ENCODE measurements at places on chromosomes 2 and 18. TPM values are rescaled to one million over a fixed set of nuclear protein-coding genes. Genes with fewer than 3 reads are reported as not detected.

DNA sequence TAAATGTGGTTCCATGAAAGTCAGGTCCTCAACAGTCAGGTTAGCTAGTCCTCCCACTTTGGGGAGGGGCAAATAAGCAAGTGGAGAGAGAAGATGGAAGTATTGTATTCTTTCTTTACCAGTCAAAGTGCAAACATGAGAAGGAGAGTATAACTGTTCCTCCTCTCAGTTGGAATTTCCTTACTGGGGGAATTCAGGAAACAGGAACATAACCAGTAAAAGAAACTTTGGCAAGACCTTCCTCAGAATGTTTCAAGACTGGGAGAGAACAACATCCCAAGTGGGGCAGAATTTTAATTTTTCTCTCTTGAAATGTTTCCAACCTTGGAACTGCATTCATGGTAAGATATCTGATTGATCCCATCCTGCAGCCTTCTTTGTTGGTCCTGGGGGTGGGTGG, 552.4 kb upstream of the TNP1 start:
- no peak for DNase-seq

DNA sequence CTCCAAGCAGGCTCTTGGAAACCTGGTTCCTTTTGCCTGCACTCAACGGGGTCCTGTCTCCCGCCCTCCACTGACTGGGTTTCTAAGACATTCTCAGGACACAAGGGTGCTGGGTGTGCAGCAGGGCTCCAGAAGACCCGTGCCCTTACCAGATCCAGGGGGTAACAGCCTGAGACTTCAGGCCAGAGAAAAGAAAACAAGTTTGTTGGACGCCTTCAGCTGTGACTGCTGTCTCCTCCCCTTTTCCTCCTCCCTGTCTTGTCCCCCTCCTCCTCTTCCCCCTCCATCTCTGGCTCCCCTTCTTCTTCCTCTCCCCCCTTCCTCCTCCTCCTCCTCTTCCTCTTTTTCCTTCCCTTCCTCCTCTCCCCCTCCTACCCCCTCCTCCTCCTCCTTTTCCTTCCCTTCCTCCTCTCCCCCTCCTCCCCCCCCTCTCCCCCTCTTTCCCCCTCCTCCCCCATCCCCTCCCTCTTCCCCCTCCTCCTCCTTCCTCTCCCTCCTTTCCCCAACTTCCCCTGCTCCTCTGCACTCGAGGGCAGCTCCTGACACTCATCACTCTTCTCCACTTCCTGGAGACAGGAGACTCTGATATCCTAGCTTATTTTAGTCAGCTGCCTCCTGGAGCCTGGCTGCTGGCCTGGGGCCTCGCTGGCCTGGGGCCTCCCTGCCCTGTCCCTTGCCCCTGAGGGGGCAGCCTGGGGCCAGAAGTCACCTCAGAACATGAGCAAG, 12.4 kb downstream of the ADRA2B start:
- DNase-seq = peak; percentile 9

DNA sequence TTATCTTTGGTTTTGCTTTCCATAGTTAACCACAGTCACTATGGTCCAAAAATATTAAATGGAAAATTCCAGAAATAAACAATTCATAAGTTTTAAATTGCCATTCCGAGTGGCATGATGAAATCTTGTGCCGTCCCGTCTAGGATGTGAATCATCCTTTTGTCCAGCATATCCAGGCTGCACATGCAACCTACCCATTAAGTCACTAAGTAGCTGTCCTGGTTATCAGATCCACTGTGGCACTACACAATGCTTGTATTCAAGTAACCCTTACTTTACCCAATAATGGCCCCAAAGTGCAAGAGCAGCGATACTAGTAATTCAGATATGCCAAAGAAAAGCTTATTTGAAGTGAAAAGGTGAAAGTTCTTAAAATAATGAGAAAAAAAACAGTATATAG, 10.7 kb downstream of the USP34 start:
- DNase-seq = no peak

DNA sequence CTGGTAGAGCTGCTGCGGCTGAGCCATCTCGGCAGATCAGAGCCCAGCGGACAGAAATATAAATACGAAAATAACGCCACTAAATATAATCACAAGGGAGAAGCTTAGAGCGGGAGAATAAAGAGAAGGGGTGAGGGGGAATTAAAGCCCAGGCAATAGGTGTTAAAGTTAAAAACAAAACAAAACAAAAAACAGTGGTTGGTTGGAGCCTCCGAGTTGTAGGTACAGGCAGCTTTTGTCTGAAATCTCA, 1.3 kb upstream of the MEIS1 start:
- no peak for DNase-seq

- DNase-seq = peak; percentile 26
These were observed 26.2 kb downstream of the INPP4A start for GRCh38 chr2:98470851-98471255.

DNA sequence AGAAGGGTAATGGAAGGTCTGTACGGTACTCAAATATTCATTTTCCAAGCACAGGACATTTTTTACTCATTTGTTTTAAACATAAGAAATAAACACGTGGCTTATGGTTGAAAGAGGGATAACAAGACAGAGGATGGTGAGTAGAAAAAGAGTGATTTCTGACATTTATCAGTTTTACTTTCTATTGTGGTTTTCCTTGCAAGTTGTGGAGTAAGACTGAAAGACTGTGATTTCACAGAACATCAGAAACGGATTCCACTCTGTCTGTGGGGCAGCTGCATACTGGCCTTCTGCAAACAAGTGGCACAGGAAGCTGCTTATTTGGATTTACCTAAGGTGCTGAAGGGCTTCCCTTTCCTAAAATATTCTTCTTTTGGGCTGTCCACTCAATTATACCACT, 122.2 kb upstream of the ITGB6 start:
- no peak for DNase-seq

DNA sequence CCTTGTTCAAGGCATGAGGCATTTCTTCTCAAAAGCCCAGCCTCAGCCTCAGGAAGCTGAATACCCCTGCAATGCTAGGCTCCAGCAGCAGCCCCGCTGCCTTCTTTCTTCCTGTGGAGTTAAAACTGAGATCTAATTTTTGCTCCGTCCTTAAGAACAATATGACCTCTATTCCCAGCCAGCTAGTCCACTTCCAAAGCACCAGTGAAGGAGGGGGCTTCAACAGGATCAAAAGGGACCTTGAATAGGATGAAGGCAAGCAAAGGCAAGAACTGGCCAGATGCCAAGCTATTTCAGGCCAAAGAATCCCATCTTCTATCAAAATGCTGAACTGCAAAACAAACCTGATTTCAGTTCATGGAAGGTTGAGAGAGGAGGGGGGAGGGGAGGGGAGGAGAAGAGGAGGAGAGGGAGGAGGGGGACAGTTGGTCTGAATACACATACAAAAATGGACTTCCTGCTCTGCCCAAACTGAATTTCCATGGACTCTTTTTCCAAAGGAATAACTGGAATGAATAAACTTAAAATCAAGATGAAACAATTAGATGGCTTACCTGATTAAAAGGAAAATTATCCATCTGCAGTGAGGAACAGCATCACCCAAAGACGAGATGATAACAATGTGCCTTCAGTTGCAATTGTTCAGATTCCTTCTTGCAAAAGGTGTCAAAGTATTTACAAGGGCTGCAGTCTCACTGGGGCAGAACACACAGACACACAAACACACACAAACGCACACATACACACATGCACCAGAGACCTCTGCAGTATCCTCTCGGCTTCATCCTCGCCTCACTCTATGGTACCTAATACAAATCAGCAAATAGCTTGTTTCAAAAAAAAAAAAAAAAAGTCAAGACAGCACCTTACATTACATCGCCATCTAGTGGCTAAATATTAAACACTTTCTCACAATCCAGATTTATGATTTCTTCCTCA, at the start of gene SCN1A:
TSS of gene SCN1A (minus strand) at position 804 of the 939 bp plus-strand sequence. CDS start 54,399 bp downstream, outside the sequence.
- no peak for DNase-seq

GRCh38 chr2:242044313-242044590, 174.7 kb downstream of the RTP5 start:
- no peak for DNase-seq

GRCh38 chr2:181314551-181314950, 142.6 kb upstream of the ITGA4 start:
- no peak for DNase-seq

DNA sequence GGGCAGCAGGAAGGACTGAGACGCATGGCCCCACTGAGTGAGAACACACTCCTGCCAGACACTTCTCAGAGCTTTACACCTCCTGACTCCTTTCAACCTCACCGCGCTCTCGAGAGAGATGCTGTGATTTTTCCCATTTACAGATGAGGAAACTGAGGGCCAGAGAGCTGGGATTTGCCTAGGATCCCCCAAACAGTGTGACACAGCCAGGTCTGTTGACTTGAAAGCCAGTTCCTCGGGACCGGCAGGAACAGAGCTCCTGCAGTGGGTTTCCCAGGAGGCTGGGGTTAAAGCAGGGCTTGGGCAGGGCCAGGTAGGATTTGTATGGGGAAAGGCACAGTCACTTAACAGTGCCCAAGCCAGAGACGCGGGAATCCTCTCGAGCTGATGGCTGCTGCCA, 81.9 kb downstream of the STPG4 start:
- DNase-seq = no peak

GRCh38 chr2:30421026-30421603, 25.9 kb upstream of the LCLAT1 start:
- no peak for DNase-seq

DNA sequence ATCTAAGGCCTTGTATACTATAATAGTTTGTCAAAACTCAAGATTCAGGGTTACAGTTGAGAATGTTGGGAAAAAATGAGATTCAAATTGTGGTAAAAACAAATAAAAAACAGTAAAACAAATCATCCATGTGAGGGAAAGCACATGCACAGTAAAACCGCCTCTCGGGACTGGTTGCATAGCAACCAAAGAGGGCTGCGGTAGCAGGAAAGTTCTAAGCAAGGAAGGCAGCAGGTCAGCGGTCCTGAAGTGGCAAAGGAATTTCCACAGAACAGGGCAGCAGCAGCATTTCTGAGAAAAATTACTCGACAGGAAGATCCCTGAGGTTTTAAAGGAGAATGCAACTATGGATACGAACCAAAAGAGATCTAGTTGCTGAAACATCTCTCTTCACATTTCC, 93.7 kb downstream of the DYNAP start:
- DNase-seq = no peak

DNA sequence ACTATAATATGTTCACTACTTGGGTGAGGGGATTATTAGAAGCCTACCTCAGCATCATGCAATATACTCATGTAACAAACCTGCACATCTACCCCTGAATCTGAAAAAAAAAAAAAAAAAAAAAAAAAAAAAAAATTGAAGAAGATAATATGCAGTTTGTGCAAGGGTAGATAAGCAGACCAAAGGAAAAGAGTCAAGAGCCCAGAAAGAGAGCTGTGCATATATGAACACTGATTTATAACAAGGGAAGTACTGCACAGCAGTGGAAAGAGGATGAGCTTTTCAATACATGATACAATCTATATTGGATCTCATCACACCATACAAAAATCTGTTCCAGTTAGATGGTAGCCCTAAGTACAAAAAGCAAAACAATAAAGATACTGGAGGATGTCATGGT, 82.6 kb upstream of the MYO3B start:
- DNase-seq = no peak

DNA sequence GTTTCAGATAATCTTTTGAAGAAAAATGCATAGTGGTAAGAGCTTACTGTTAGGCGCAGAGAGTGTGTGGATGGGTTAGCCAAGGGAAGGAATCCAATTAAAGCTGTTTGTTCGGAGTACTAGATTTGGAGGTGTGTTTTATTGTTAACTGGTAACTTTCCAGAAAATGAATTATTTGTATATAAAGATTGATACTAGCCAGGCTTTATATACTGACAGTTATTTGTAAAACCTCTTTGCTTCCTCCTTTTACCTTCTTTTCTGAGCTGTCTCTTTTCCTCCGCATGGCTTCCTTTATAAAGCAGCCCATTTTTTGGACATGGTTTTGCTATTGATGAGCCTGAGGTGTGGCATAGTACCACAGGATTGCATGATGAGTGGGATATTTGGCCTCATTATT, 25.6 kb downstream of the SPTBN1 start:
- DNase-seq = no peak

GRCh38 chr18:6058941-6059340, 163.6 kb upstream of the TMEM200C start:
- no peak for DNase-seq

- DNase-seq = no peak
These were observed 64.5 kb downstream of the SH3YL1 start for GRCh38 chr2:199041-199966.

GRCh38 chr2:109396202-109397180, 217.3 kb downstream of the SEPTIN10 start:
- DNase-seq = no peak

DNA sequence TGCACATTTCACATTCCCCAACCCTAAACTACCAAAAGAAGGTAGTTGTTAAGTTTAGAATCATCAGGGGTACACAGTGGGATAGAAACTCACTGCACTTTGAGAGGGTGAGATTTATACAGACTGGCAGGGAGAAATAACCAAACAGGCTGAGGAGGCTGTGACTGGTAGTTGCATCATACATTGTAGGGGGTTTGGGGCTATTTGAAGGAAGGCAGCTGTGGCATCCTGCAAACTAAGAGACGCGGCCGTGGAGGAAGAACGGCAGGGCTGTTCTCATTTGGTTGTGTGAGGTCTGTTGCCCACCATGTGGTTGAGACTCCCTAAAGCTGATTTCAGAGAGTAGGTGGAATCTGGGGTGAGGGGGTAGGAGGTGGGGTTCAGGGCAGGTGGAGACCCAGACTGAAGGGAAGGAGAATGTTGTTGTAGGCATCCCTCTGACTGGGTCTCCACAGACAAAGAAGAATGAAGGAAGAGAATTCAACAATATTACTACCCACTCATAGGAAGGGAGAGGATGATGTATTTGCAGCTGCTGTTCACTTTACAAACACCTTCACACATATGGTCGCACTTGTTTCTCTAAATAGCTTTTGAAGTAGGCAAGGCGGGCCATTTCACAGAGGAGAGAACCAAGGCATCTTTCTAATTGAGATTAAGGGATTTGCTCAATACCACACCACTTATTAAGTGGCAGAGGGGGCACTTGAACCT, 170.9 kb upstream of the SIX2 start:
- no peak for DNase-seq

DNA sequence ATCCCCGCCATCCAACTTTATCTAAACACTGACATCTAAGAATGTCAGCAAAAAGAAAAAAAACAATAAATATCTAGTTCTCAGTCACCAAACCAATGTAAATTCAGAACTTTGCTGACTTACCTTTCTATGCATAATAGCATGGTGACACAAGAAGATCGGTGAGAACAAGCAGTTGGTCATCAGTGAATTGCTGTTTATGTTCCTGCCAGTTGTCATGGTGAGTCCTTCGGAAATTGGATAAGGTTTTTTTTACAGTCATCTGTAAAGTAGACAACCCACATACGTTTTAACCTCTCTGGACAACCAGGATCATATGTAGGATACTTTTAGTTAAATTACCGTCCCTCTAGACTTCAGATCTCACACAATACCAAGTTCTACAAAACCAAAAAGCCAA, 6.2 kb upstream of the GPR75 start:
- no peak for DNase-seq

GRCh38 chr2:11710632-11711353, 35.6 kb upstream of the LPIN1 start:
- no peak for DNase-seq

CCDC150 gene
- 13.5 TPM for total RNA-seq

CRYGD gene
- total RNA-seq = not detected

FKBP1B gene
- 4.0 TPM for total RNA-seq

Measured in activated naive CD8-positive, alpha-beta T cell treated with anti-CD3 and anti-CD28 coated beads, Interleukin-2, amount 10 ng/mL, durations not matched to agents 7 days and 5 days (primary cell).